ENCODE measurements at places on chromosomes 5 and 9.

DNA sequence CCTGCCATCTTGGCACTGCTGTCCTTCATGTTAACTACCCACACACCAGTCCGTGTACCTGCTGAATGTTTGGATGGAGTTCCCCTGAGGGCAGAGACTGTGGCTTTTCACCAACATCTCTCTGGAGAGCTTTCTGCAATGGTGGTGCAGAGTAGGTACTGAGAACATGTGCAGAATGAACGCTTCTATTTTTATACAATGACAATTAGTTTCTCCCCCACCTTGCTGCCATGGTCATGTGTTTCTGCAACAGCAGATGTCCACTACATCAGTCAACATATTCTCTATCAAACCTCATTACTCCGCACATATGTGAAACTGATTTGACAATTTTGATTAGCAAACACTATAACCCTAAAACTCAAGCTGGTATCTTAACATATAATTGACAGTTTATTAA lies 14.5 kb downstream of the PTCH1 start:
- no peak for DNase-seq

- no peak for DNase-seq
These were observed 592.4 kb downstream of the KIF4B start for GRCh38 chr5:155605920-155606319.

- no peak for DNase-seq
These were observed 94.5 kb upstream of the FER start for GRCh38 chr5:108653201-108653600.

- no peak for DNase-seq
These were observed 243.7 kb downstream of the CWC27 start for GRCh38 chr5:65012301-65012892.

DNA sequence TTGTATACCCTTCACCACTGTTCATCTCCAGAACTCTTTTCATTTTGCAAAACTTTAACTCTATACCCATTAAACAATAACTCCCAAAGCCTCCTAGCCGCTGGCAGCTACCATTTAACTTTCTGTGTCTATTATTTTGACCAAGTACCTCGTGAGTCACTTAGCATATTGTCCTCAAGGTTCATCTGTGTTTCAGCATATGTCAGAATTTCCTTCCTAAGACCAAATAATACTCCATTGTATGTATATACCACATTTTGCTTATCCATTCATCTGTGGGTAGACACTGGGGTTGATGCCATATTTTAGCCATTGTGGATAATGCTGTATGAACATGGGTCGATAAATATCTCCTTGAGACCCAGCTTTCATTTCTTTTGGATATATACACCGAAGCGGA lies 17.4 kb downstream of the ERBIN start:
- DNase-seq: no peak

GRCh38 chr5:177319913-177320588 lies 8.4 kb upstream of the MXD3 start:
- DNase-seq: no peak

DNA sequence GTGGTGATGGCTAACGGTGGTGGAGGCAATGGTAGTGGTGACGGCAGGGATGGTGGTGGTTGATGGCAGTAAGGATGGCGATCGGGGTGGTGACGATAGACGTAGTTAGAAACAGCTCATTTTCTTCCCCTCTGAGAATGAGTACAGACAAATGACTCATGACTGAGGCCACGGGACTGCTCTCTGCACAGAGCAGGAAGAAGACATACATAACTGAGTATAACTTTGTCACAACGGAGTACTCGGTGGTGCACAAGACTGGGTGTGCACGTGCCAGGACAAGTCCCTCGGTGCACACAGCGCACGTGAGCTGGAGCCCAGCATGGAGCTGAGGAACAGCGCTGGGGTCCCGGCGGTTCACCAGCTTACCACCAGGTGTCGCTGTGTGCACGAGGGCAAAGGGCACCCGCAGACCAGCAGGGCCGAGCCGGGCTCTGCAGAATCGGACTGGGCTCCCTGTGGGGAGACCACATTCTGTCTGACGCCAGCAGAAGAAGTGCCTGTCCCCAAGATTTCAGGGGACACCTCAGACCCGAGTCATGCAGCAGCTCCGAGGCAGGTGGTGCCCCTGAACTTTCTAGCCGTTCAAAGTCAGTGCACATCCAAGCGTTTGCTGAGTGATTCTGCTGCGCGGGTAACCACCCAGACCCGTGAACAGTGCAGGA lies 188.6 kb downstream of the FSTL4 start:
- DNase-seq: peak; percentile 26

DNA sequence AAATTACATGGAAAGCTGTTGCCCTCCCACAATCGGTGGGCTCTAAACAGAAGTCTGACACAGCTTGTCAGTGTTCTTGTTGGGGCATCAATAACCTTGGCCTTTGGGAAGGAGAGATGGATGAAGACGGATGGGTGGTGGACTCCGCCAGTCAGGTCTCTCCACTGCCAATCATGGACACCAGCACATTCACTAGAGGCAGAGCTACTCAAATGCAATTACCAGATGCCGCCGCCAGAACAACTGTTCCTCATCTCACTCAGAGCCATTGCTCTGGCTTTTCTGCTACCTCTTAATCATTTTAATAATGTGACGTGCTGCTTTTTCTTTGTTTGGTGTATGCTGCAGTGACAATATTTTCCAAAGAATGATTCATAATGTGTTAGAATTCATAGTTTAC lies 27.9 kb upstream of the SEMA5A start:
- DNase-seq: no peak

DNA sequence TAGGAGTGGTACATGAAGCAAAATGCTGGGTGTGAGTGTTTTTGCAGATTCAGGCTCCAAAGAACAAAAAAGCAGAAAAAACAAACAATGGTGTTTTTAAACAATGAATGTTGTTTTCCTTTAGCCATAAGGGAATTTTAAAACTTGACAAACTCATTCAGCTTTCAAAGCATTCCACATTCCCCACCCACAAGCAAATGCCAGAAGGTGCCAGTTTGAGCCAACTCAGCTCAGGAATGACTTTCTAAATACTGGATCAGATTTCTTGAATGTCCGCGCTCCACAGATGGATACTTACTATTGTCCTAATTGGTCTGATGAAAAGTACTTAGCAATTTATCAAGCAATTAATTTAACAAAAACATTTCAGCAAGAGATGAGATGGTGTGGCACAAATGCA lies 12.9 kb upstream of the MOB3B start:
- DNase-seq: no peak

DNA sequence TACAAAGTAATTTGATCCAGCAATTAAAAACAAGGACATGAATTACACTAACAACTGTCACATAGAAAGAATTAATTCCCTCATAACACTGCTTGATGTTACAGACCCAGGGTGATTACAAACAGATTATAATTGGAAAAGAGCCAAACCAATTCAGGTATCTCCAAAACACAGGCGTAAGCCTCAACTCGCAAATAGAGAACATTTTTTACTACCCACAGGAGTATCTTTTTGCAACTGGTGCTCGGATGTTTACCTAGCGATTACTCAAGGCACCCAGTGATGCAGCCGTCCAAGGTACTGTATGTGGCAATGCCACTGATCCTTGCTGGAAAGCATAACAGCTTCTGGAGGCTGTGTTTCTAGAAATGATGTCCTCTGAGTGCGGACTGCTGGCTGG lies 386.1 kb upstream of the KIF2A start:
- DNase-seq: no peak

GRCh38 chr5:90201923-90202322 lies 207.6 kb downstream of the CETN3 start:
- DNase-seq: no peak

DNA sequence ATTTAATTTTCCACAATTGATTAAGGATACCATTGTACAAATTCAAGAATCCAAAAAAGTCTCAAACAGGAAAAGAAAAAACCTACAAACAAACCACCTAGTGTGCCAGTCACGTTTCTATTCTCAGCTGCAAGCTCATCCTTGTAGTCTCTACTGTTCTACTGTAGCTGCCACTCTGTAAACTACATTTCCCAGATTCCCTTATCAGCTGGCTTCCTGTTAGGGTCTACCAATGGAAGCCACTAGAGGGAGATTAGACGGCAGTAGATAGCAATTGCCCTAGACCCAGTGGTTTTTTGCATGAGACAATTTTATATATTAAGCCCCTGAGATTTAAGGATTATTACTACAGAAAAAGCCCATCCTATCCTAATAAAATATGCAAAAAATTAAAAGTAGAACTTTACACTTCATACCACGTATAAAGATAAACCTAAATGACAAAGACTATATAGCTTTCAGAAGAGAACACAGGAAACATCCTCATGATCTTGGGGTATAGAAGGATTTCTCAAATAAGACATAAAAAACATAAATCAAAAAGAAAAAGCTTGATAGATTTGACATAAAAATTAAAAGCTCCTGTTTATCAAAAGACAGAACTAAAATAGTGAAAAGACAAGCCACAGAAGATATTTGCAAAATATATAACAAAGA lies 37.4 kb downstream of the P4HA2 start:
- DNase-seq: peak; percentile 89

- DNase-seq: no peak
These were observed 66.7 kb downstream of the PSD2 start for GRCh38 chr5:139862313-139862712.

DNA sequence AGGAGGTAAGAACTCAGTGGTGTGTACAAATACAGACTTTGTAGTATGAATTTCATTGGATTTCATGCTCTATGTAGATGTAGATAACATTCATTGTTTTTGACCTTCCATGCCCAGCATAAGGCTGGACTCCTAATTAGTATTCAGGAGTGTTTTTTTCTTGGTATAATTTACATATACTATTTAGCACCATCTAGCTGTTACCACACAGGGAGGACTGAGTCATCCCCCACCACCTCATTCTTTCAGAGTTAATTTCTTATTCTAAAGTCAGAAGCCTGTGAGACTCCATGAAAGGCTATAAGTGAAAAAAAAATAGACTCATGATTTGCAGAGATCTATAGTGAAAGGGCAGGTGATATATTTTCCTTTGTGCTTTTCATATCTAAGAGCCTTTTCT lies 555.0 kb downstream of the PRR16 start:
- DNase-seq: no peak

- no peak for DNase-seq
These were observed 28.5 kb downstream of the NFX1 start for GRCh38 chr9:33318781-33319180.

DNA sequence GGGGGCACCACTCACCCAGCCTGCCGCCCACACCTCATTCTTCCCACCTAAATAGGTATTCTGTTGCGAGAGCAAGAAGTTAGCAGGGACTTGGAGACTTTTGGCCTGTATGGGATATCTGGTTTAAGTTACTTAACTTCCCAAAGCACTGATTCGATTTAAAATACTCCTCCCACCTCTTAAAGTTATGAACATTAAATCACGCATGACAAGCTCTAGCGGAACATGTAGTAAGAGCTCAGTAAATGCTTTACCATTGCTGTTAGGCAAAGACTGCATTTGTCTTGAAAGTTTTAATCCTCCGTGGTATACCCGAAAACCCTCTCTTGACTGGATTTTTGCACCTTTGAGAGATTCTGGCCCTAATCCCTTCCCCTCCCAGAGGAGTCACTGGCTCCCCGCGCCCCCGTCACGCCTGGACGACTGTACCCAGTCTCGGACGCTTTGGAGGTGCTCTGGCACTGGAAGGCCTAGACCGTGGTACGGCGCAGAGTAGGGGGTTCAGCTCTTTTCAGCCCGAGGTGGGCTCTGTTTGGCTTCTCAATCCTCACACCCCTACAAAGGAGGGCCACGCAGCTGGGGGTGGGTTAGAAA lies 4.4 kb downstream of the GDNF start:
- DNase-seq: no peak

DNA sequence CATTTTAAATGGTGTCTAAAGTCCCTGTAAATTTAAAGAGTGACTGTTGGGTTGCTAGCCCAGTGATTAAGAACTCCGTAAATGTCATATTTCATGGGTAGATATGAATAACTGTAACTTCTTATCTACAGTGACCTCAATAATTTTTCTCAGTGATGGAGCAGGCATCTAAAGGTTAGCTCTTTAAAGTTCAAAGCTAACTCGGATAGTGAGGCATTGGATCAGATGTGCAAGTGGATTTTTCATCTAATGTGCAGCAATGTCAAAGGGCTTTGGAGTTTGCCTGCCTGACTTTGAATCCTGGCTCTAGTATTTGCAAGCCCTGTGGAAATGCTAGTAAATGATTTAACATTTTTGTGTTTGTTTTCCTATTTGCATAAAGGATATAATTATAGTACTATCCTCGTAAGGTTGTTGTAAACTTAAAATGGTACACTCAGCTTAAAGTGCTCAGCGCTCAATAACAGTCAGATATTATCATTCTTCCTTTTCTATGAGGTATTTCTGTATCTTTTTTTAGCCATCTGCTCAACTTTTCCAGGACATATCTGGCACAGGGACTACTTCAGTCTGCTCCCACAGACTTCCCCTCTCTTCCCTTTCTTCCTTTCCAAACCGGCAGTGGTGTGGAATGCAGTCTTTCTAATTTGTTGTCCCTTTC lies 163.7 kb upstream of the ELL2 start:
- DNase-seq: no peak

- DNase-seq: no peak
These were observed 171.2 kb downstream of the CWC27 start for GRCh38 chr5:64939772-64940510.

Data from NCI-H1694 treated with DMSO at 0.1 percent for 48 hours (cell line).